ENCODE measurements at places on chromosomes 7 and 10.

DNA sequence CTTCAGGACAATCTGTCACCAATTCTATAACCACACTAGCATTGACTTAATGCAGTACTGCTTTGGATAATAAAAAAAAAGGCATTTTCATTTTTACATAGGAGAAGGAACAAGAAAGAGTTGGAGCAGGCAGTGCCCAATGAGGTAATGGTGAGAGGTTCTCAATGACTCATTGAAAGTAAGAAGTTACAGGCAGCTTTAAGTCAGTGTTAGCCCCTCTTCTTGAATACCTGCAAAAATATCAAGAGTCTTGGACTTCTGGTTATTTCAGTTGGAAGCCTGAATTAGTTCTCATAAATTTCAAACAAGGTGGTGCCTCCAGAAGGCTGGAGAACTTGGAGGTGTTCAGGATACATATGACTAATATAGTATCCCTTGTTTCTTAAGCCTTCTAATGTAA is 422.5 kb downstream of the HTR7 start:
- no peak for DNase-seq

DNA sequence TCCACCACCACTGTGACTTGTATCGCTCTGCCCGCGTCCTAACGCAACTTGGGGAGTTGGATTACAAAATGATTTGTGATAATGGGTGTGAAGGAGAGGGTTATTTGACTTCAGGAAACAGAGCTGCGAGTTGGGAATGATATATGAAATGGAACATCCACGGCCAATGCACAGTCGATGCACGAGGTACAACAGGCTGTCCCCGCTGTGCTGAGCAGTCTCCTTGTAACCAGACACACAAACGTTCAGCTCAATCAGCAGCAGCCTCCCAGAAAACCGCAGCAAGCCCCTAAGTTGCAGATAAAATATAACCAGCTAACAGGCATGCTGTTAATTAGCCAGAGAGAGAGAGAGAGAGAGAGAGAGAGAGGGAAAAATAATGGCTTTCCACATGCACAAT is 332.7 kb upstream of the MGMT start:
- no peak for DNase-seq

DNA sequence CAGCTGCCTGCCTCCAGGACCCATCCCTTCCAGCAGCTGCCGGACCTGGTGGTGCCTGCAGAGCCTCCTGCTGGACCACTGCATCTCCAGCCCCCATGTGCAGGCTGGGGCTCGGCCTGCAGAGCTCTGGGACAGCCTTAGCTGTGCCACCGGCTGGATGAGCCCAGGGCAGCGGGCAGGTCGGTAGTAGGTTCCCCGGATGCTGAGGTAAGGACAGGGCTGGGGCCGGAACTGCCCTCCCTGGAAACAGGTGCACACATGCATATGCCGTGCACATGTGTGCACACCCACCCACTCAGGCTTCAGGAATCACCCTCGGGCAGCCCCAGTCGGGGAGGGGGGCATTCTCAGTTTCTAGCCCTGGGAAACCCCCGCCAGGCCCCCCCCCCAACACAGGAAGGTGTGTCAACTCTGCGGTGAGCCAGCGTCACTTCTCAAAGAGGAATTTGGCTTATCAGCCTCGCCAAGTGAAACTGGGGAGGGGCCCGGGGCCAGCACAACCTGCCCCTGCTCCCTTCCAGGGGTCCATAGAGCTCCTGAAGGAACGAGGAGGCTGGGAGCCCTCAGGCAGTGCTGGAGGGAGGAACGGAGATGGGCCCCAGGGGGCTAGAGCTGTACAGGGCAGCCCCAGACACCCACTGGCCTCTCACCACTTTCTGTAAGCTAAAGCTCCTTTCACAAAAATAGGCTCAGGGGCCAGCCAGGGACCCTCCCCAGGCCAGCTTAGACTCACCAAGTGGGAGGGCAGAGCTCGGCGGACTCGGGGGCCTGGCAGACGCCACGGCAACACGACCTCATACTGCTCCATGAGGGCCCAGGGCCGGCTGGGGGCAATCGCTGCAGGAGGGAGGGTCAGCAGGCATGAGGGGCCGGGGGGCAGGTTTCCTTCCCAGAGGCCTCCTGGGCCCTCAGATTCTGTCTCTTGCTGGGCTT is 1.7 kb downstream of the ADAM8 start:
- no peak for DNase-seq

DNA sequence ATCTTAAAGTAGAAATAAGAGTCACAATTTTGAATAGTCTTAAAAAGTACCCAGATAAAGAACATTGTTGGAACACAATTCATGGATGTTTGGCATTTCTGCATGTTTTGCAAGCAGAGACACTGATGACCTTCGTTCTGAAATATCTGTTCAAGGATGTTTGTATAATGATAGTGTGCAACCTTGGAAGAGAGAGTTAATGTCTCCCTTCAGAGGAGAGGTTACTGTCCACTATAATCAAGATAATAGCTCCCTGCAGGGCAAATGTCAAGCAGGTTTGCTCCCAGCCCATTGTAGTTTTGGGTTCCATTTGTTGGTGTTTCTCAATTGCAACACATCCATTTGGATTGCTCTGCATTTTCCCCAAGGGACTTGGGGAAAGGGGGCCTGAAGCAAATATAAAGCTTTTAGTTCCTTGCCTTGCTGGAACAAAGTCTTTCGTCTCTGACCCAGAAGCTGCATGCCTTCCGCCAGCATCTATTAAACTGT is 45.2 kb downstream of the COL1A2 start:
- DNase-seq: no peak

GRCh38 chr10:99280472-99280871 is 44.8 kb upstream of the HPSE2 start:
- DNase-seq: no peak

- no peak for DNase-seq
Observed at GRCh38 chr7:40276061-40276460, 141.3 kb downstream of the SUGCT start.

DNA sequence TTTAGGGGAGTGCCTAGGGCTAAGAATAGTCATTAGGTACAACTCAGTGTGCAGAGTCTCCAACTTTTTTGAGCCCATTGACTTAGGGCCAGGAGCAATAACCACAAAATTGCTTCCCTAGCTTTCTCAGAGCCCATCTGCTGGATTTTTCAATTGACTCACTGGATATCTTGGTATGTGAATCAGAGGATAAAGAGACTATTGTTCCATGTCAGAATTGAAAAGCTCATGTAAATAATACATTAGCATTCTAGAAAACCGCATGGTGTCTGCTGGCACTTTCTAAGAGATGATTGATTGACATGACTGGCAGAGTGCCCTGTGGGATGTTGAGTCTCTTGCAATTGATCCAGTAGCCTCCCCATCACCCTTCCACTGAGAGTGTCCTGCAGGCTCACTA is 246.2 kb downstream of the CCDC7 start:
- no peak for DNase-seq

GRCh38 chr7:45085619-45086200 is 3.1 kb downstream of the NACAD start:
- DNase-seq: no peak
